Cortex of kidney (tissue), 1 donor: ENCODE measurements at places on chromosomes 3 and 15.

DNA sequence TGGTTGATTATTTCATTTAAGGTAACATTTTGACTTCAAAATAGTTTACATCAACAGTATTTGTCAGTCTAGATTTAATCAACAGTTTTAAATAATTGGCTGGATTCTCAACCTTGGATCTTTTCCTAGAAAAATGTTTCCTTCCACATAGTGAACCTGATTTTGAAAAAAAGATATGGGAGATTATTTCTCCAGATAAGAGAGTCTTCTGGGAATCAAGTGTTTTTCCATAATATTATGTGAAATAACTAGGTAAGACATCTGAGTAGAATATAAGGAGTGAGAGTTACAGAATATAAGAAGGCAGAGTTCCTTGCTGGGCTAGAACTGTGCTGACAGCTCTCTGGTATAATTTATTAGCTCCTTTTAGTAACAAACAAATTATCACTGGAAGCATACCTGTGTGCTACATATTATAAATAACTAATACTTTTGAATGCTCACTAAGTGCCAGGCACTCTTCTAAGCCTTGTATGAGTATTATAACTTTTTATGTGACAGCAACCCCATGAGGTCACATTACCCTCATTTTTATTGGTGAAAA is 18.8 kb upstream of the TNFSF10 start:
- DNase-seq, result no peak

DNA sequence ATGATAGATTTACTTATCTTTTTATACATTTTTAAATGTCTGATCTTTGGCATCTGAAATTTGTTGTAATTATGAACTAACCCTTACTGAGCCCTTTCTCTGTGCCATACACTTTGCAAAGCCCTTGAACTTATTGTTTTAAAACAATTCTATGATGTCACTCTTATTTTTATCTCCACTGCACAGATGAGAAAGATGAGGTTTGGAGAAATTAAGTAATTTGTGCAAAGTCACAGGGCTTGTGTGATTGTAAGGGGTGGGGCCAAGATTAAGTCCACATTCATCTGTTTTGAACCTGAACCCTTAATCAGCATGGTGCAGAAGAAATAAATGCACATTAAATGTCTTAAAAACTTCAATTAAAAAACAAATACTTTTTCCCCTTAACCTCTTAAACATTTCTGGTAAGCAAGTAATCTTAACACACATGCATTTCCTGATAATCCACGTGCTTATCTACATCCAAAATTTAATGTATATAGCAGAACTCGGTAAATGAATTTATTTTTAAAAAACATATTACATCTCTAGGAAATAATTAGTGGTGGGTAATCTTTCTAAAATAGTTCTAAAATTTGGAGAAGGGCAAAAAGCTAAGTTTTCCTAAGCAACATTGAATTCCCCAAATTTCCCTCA is 189.8 kb upstream of the TBC1D5 start:
- DNase-seq, result no peak

DNA sequence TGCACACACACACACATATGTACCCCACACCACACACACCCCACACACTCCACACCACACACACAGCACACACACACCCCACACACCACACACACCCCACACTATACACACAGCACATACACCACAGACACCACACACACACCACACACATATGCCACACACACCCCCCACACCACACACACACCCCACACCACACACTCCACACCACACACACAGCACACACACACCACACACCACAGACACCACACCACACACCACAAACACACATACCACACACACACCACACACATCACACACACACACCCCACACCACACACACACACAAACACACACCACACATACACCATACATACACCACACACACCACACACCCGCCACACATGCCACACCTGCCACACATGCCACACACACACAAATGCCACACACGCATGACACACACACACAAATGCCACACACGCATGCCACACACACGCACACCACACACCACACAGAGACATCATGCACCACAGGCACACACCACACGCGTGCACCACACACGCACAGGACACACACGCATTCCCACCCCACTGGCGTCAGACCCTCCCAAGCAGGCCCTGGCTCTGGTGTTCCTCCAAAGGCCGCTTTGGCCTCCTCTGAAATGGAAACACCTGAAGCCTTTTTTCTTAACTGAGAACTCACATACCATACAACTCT is 15.7 kb downstream of the CHST13 start:
- DNase-seq, result no peak

DNA sequence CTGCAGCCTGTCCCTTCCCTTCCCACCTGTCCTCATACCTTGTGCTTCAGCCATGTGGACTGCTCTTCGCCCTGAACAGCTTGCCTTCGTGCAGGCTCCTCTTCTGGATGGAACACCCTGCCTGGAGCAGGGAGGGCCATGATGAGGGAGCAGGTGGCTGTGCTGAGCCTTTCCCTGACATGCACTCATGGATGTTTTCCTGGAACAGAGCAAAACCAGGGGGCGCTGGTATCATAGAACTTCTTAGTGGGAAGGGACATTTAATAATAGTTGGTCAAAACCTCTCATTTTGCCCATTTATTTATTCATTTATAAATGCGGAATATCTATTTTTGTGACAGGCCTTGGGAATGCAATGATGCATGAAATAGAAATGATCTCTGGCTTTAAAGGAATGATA is 149.3 kb downstream of the CACNA1D start:
- DNase-seq, result no peak

DNA sequence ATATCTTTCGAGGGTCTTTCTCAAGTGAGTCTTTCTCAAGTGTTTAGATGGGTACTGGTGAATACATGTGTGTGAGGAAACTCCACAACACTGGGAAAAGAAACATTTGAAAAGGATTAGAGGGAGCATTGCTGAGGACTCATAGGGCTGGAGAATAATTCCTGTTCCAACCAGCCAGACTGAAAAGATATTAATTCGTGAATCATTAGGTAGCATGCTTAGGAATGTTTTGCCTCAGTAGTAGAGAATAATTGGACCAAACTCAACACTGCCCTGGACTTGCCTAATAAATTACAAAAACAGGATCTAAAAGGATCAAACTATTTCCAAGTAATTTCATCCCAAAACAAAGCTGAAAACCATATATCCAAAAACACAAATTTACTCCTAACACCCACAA is 17.3 kb downstream of the PP2D1 start:
- DNase-seq, result no peak

DNA sequence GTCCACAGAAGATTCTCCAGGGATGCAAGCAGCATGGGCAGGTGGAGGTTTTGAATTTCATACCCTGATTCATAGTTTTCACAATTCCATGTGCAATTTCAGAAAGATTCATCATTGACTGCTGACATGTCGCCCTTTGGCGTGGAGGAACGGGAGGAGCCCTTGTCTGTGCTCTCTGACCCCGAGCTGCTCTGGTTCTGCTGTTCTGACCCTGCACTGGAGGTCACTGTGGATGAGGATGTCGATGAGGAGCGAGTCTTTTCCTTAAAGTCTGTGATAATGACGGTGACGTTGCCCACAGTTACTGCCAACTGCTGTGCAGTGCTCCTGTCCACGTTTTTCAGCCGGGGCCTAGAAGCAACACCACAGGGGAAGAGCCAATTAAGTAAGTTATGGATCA is 470.0 kb downstream of the SHQ1 start:
- no peak for DNase-seq

DNA sequence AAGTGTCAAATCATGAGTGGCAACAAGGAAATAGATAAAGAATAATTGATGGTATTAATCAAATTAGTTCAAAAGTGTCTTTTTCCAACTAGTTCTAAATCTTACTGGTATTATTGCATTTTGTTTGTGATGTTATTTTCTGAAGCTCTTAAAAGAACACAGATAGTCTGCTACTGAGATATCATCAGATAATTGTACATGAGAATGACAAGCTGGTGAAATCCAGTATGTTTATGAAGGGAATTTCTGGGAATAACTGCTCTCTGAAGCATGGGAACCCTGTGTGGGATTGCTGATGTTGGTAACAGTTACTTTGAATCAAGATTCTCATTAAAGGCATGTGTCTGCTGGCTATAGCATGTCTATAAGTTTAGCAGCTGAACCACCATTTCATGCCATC is 190.3 kb upstream of the CDIN1 start:
- no peak for DNase-seq
